ENCODE measurements at places on chromosomes 2 and 18.
A peak's percentile ranks its signal among the peaks of the same experiment; 100 is the strongest.

DNA sequence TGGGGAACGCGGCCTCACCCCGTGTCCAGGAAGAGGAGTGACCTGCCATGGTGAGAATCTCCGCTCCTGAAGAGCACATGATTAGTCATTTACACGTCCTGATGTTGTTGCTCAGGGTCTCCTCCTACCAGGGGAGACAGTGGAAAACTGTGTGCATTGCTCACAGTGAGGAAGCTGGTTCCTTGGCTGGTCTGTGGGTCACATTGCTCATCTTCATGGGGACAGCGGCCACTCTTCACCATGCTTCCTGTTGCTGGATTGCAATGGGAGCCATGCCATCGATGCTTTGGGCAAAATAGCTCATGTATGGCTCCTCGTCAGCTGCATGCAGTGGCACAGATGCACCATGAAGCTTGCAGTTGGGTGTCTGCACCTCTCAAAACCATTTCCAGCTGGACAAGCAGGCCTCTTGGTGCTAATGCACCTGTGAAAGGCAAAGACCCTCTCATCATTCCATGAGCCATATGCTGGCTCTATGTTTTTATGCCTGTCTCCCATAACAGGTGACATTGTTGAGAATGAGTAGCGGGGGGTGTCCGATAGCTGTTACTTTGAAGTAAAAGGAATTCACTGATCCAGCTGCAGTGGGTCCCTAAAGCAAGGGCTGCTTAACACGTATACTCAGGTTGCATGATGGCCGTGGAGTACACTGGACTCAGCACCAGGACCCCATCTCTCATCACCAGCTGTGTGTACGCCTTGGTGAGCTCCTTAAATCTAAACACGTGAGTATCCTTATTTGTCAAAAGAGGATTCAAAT lies 135.0 kb upstream of the ALKAL2 start:
- DNase-seq, result no peak

DNA sequence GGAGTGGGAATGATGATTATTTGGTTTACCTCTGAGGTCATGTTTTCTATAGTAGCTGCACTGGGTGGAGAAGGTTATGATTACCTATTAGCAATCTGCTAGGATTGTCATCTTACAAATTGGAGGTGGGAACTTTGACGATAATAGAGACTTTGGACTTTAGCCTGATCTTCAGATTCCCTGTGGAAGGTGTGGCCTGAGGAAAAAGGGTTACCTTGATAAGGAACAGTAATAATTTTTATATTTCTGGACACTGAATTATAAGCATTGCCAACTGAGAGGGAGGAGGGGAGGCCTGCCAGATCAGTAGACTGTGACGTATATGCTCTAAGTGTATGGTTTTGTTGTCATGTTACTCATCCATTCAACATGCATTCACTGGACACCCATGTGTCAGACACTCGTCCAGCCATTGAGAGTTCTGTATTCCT lies 183.4 kb upstream of the FOSL2 start:
- DNase-seq, result no peak

DNA sequence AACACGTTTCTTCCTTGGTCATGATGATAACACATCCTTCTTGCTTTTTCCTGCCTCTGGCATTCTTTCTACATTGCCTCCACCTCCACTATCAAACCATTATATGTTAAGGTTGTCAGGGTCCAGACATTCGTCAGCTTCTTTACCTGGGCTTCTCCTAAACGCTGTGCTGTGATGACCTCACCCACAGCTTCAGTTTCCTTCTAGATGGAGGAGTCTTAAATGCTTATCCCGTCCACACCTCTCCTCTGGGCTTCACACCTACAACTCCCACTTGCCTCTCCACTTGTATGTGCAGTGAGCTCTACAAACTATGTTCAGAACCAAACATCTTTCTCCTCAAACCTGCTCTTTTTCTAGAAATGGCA lies 666 bp upstream of the STAT1 start:
- DNase-seq, result no peak

DNA sequence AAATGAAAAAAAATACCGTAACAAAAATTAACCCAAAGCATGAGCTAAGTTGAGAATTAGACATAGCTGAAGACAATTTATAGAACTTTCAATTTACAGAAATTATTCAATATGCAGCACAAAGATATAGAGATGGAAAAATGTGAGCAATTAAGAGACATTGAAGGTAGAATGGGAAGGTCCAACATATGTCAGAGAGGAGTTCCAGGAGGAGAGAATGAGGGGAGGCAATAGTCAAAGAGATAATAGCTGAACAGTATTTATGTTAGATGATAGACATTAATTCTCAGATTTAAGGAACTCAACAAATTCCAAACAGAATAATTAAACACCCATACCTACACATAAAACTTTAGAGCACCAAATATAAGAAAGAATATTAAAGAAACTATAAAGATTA lies 103.0 kb upstream of the MSTN start:
- no peak for DNase-seq

GRCh38 chr2:139805441-139805840 lies 1025.3 kb upstream of the NXPH2 start:
- DNase-seq, result no peak

DNA sequence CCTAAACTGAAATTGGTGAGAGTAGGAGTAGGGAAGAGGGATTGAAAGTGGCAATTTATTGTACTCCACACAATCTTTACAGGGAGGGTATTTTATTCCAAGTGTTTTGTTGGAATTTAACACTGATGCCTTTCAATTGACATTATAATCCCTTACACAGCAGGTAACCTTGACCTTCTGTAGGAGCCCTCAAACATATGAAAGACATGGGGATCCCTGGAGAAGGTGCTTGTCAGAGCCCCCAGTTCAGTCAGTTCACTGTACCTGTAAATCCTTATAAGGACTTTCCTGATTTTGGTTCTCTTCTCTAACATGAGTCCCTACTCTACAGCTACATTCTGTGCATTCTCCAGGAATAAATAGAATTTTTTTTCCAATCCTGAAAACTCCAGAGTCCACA lies 384.9 kb upstream of the NRP2 start:
- no peak for DNase-seq

- DNase-seq, result no peak
These were observed 433.7 kb downstream of the BCL11A start for GRCh38 chr2:60119778-60120177.

- peak; percentile 64 for DNase-seq
These were observed 76.9 kb downstream of the MYO1B start for GRCh38 chr2:191321861-191322662.

DNA sequence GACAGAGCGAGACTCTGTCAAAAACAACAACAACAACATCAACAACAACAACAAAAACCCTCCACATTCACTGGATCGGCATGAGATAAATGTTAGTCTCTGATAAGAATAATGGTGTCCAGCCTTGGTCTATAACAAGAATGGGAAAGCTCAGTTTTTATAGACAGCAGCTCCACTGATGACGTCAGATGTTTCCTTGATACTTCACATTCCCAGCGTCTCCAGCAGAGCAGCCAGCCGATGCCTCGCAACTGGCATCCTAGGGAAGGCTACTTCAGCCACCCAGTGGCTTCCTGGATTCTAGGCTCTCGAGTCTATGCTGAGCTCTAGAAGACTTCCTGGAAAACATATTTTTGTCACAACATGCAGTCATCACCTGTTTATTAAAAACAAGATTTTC lies 271.4 kb upstream of the SMIM21 start:
- no peak for DNase-seq

DNA sequence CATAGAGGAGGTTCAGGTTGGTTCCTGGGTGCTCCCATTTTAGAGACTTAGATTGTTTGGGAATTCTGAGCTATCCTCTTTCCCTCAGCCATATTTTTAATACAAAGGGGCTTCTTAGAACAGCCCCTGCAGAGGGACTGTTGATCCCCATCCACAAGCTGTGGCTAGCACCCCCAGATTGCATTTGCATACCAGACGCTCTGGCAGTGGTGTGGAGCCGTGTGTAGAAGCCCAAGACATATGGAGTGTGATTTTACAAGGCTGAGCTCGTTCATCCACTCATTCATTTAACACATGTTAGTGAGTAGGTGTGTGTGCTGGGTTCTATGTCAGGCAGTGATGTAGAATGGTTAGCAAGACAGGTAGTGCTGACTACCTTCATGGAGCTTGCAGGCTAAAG lies 166.7 kb upstream of the BOD1L2 start:
- DNase-seq, result no peak

DNA sequence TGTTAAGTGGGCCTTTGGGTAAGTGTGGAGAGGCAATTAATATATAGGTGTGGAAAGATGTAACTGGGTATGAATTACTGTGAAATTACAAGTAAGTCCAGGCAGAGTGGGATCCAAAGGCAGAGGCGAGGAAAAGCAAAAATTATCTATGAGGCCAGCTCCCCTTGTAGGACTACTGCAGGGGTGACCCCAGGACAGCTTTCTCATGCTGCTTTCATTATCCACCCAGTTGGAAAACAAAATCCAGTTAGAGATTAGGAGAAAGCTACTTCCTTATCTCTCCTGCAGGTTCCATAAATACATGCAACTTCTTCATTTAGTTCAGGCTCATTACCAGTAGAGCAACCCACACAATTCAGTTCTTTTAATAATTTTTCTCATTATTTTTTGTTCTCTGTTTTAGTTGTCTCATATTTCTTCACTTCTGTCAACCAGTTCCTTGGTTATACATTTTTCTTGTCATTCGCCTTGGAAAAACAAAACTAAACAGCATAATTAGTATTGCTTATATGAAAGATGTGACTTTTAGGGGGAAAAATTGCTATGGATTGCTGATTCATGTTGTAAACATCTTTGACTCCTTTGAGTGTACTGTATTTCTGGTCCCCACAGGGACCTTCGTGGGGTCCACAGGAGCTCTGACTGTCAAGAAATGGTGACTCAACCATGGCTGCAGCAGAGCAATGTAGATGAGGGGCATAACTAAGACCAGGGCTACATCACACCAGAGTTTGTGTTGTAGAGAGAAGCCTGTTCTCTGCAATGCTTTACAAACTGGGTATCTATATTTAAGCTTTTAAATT lies 110.4 kb upstream of the PARD3B start:
- DNase-seq, result no peak

DNA sequence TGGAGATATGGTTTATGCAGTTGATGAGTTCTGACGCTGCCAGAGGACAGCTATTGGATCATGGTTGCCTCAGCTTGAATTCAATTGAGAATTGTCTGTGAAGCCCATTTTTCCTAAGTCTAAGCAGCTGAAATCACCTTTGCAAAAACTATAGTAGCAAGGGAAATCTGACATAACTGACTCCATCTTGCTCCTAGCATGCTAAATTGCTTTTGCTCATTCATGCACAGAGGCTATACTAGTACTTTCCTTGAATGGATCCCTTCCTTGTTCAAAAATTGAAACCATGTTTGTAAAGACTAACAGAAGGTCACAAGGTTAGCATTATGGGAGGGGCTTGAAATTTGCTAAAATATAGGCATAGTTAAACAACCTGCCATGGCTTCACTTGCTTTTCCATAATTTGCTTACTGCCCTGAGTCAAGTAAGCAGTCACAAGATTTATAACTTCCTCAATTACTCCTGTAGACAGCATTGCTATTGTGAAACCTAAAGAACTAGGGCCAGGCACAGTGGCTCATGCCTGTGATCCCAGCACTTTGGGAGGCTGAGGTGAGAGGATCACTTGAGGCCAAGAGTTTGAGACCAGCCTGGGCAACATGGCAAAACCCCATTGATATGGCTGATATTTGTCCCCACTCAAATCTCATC lies 41.2 kb downstream of the CHRNA1 start:
- no peak for DNase-seq

- DNase-seq, result no peak
These were observed 23.4 kb upstream of the LYPD6 start for GRCh38 chr2:149307014-149307413.

DNA sequence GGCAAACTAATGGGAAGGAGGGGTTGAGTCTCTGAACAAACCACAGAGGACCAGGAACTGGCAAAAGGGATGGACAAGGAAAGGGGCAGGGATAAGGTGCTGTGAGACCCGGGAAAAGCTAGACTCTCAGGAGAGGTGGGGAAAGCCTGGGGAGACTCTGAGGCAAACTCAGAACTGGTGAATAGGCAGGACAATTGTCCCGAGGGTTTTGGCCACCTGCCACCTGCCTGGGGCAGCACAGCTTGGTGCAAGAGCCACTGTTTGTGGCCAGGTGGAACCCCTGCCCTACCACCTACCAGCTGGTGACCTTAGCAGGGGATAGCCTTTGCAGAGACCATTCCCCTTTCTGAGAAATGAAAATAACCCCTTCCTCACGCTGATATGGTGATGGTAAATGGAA lies 129.4 kb upstream of the ASB18 start:
- no peak for DNase-seq

DNA sequence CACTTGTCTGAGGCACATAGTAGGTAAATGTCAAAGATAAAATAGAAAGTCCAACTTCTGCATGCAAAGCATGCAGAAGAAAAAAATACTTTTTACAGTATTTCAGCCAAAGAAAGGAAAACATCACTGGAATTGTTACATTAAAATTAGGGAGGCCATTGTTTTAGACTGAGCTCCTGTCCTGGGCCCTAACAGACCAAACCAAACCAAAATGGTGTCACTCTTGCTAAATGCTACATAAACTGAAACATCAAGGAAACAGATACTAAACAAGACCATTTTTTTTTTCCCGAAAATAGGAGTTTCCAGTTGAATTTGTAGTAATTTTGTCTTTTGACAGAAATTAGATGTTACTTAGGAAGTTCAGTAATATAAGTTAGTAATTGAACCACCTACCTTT lies 508.8 kb downstream of the DSC3 start:
- no peak for DNase-seq

DNA sequence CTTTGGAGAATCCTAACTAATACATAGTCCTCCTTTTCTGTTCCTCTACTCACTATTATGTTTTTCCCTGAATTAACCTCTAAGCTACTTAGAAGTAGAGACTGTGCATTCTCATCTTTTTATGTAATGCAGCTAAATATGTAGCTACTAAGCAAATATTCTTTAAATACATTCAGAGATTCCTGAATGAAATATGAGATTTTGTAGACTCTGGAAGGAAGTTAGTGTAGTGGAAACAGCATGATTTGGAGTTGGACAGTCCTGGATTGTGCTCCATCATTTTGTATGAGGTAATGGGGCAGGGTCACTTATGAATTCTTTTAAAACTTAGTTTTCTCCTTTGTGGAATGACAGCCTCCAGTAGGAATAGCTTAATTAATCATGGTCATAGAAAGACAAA lies 24.7 kb upstream of the NT5C1B start:
- DNase-seq, result no peak

DNA sequence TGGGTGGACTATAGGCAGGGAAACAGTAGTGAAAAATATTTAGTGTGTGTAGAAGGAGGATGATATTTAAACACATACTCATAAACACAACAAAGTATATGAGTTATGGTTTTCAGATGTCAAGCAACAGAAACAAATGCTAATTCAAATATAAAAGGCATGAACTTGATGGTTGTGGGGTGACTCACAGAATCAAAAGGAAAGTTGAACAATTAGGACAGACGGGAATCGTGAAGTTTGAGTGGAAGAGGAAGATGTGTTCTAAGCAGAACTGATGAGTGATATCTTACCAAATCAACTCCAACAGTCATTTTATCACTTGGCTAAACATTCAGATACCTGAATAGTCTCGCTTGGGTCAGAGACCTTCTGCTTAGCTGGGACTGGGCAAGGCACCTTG lies 53.6 kb upstream of the ITGA6 start:
- peak; percentile 11 for DNase-seq

- DNase-seq, result no peak
These were observed 482.7 kb upstream of the SYT4 start for GRCh38 chr18:43760010-43760409.

GRCh38 chr2:236605345-236605734 lies 35.7 kb downstream of the ACKR3 start:
- DNase-seq, result no peak

All from HS-5 (cell line).